Natural killer cell treated with Interleukin-12 subunit alpha and Interleukin-12 subunit beta and Interleukin-15 and Interleukin-18, amount 100 ng/mL, for 72 hours (primary cell): ENCODE measurements at places on chromosomes 7 and 10.
A peak's percentile ranks its signal among the peaks of the same experiment; 100 is the strongest.

- peak; percentile 35 for DNase-seq
Observed at GRCh38 chr7:98221611-98222532, 10.6 kb downstream of the BHLHA15 start.

DNA sequence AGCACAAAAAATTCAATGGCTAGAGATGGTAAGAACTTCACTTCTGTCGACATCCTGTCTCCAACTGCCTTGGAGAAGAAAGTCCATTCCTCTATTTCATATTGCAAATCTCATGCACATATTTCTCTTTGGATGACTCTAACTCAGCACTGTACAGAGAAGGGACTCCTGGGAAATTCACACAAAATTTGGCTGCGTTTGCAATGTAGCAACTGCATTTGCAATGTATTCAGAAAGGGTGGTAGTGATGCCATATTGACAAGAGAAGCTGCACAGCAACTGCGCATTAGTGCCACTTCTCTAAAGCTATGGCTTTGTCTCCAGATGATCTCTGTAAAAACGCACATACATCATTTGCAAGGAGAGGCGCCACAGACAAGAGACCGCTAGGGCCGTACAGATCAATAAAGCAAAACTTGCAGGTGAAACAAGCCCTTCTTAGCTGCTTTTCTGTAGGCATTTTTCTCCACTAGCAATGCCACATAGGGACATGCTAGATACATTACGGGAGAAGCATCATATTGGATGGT is 389.5 kb downstream of the TCERG1L start:
- no peak for DNase-seq

DNA sequence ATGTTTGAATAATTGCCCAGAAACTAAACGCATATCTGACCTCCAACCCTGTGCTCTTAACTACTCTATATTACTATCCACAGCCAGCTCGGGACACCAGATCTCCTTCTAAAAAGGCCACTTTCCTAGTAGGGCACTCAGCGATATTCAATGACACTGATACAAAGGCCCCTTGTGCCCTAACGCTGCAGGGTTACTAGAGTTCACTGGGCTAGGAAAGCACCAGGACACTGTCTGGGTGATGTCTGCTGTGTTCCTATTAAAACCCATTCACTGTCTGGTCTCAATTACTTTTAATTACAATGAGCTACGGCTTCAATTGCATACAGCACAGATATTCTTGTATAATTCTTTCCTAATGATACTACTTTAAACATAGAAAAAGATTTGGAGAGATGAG is 91.7 kb downstream of the SORCS1 start:
- no peak for DNase-seq

DNA sequence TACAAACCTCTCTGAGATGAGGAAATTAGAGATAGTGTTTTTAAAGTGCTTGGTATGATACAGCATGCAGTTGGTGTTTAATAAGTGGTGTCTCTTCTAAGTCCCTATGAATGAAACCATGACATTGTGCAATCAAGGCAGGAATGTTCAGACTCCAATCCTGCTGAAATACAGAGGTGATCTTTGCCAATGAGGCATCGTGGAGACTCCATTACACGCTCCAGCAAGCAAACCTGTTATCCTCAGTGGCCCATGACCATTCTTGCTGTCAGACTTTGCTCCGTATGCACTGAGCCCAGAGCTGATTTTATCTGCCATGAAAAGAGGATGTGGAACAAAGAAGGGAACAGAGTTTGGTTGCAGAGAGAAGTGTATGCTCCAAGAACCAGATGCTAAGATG is 47.3 kb downstream of the CDHR3 start:
- no peak for DNase-seq

GRCh38 chr10:77378366-77379349 is 258.9 kb downstream of the KCNMA1 start:
- no peak for DNase-seq

- no peak for DNase-seq
Observed at GRCh38 chr10:117138838-117139580, 939 bp upstream of the VAX1 start.

DNA sequence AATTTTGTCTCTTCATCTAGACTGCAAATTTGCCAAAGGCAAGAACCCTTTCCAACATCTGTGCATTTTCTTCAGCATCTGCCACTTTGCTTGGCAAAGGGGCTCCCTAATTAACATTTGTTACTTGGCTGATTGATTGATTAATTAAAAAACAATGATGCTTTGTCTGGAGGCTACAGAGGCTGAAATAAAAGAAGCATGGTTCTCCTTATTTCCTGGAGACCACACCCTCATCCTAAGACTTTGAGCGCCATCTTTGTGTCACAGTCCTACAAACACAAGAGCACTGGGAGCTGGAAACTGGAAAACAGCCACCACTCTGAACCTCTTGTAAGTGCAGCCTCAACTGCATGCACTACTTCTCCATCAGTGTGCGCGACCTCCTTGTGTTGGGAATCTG is 189.2 kb downstream of the C7orf25 start:
- no peak for DNase-seq

- no peak for DNase-seq
Observed at GRCh38 chr10:18474118-18474455, 177.3 kb downstream of the NSUN6 start.

DNA sequence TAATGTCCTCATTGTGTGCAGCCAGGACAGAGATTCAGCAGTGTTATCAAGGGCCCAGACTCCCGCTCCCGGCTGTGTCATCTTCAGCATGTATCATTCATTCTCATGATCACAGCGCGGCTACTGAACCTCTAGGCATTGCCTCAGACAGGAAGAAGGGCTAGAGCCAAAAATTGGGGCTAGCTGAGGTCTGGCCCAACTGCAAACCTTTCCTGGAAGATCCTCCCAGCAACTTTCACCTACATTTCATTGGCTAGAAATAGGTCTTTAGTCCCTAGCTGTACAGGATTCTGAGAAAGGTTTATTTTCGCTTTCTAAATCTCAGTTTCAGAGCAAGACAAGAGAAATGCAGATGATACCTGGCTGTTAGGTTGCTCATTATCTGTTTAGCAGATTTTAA is 81.9 kb downstream of the CREM start:
- DNase-seq: peak; percentile 83

DNA sequence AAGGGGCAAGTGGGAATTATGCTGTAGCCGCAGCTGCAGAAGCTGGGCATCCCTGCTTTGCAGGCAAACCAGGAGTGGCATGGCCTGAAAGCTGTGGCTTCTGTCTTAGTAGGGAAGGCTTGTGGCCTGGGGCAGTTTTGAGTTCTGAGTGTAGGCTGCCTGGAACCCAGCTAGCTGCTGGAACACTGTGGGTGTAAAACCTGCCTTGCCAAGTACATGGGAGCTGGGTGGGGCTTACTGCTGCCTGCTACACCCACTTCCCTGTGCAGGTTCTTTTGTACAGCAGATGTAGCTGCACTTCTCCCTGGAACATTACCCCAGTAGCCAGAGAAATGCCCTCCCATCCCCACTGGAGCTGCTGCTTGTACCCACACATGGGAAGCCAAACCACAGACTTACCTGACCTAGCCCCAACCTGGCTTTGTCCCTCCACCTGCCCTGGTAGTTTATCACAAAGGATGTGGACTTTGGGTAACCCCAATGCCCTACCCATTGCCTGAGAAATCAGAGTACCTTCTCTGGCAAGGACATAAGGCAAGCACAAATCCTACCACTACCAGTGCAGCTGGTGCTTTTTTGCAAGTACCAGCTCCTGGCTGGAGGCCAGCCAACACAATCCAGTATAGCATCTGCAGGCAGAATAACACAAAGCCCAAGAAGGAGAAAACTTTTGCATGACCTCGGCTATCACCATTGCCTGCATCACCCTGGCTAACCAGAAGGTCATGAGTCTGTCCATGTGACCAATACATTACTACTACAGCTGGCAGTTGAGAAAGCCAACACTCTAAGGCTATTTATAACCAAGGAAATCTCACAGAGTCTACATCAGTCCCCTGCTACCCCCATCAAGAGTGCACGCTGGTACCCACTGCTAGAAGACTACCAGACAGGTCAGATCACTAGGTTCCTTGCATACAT is 26.5 kb upstream of the PPP1R3A start:
- no peak for DNase-seq

DNA sequence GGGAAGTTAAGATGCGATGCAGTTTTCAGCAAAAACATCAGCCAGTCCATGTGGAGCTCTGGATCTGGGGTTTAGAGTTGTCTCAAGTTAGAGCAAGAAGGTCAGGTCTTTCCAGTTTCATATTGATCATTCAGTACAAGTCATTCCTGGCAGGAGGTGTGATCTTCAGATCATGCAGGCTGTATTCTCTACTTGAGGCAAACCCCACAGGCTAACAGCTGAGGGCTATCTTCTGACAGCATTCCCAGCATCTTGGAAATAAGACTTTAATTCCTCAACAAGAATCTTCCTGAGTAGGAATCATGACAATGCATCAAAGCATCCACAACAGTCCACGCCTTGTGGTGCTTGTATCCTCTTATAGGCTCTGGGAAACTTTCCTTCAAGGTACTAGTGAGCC is 94.9 kb upstream of the ZNF438 start:
- DNase-seq: no peak

DNA sequence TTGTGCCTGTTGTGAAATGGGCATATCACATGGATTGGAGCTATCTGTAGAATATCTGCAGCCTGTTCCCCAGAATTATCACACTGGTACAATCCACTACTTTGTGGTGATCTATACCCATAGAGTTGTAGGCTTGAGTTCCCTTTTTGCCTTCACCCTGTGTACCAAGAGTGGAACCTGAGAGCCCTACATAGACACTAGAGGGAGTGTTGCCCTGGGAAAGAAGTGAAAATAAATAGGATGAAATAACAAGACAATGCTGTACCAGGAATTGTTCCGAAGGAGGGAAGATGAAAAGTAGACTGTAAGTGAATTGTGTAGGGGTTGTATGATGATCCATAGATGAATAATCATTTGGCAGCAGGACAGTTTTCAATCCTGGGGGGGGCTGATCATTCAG is 9.0 kb downstream of the SORCS3 start:
- DNase-seq: no peak

GRCh38 chr10:63788152-63788821 is 267.1 kb downstream of the REEP3 start:
- DNase-seq: no peak

- DNase-seq: no peak
Observed at GRCh38 chr7:43629857-43630256, 46.9 kb downstream of the STK17A start.

DNA sequence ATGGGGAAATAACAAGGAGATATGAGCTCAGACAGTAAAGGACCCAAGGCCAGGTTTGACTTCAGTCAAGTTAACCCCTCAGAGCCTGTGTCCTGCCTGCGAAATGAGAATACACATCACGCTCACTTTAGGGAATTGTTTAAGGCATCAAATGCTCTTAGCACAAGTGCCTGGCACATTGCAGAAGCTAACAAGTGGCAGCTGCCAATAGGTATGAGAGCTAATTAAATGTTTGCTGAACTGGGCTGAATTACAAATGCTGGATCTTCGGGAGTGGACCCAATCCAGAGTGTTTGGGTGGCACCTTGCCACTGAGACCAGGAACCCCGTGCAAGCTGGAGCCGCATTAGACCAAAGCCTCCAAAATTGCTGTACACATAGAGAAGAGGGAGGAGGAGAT is 136.8 kb downstream of the C10orf90 start:
- DNase-seq: no peak

DNA sequence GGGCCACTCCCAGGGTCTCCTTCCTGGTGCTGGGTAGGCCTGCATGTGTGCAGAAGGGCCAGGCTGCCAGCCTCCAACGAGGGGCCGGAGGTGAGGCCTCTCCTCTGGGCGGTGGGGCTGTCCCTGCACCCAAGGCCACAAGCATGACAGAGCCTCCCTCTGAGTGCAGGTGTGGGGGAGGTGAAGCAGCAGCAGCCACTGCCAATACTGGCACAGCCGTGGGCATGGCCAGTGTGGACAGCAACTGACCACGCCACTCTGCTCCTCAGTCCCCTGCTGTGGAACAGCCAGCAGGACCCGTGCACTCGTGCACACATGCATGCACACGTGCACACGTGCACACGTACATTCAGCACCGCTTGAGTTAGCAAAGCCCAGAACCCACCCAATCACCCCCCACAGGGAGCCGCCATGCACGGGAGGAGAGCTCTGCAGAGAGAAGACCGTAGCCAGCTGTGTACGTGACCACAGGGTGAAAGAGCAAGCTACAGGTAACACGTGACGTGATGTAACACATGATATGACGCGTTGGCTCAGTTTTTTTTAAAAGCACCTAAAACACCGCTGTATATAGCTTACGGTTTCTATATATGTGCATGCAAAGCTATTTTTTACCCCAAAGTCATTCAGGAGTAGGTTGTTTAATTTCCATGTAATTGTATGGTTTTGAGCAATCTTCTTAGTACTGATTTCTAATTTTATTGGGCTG is 23.1 kb downstream of the PAPOLB start:
- no peak for DNase-seq

GRCh38 chr10:98047009-98047741 is 16.8 kb upstream of the CRTAC1 start:
- DNase-seq: no peak

DNA sequence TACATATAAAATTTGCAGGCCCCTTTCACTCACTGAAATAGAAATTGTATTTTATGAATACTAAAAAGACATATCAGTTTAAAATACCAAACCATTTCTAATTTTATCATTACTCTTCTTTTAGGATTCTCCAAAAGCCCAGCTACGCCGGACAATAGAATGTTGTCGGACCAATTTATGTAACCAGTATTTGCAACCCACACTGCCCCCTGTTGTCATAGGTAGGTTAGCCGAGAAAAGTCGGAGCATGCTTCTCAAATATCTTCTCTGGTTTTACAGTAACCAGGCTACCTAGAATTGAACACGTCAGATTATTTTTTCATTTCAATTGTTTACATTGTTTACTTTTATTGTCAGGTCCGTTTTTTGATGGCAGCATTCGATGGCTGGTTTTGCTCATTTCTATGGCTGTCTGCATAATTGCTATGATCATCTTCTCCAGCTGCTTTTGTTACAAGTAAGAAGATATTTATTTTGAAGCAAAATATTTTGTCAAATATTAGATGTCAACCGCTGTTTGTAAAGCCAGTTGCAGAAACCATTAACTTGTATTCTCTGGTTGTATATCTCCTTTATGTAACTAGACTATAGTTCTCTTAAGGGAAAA is 57.6 kb downstream of the MMRN2 start:
- DNase-seq: no peak

DNA sequence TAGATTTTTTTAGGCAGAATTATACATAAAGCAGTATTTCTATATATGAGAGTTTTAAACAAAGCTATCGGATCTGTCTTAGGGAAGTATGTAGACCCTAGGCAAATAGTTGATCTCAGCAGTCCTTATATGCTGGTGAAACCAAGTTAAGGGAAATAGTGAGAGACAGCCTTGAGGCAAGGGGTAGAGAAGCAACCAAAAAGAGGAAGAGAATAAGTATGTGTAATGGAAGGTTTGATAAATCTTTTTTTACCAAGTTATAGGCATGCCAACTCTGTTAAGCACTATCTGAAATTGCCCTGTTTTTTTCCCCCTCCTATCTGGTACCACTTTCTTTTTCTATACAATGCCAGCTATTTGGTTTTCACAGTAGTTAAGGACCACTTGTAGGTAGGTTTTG is 19.9 kb downstream of the SPAG6 start:
- DNase-seq: no peak

- no peak for DNase-seq
Observed at GRCh38 chr7:29748286-29749099, 57.8 kb upstream of the WIPF3 start.
